Activated CD8-positive, alpha-beta T cell treated with anti-CD3 and anti-CD28 coated beads, Interleukin-2, amount 10 ng/mL, durations not matched to agents 7 days and 5 days (primary cell): ENCODE measurements at places on chromosomes 13 and 19. TPM values are rescaled to one million over a fixed set of nuclear protein-coding genes. Genes with fewer than 3 reads are reported as not detected.

- DNase-seq = no peak
These were observed 741 bp upstream of the CADM4 start for GRCh38 chr19:43640424-43640757.

The SLC7A10 gene
- total RNA-seq = not detected

The IGFL3 gene
- total RNA-seq = not detected

The ZNF229 gene
- total RNA-seq = 2.2 TPM

DNA sequence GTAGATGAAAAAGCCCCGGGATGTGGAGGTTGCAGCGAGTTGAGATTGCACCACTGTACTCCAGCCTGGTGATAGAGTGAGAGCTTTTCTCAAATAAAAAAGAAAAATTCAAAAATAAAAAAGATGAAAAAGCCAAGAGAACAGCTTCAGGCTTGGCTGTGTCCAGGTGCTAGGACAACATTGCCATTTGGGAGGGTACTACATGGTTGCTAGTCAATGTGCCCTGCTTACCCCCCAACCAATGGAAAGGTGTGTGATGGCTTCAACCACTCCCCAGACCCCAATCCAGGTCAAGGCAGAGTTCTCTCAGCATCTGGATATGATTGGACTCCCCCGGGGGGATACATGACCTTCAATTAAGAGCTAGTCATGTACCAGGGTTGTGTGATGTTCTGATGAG is 2.3 kb upstream of the ANKLE1 start:
- DNase-seq = no peak
